ENCODE measurements at places on chromosomes 1 and 21. TPM values are rescaled to one million over a fixed set of nuclear protein-coding genes. Genes with fewer than 3 reads are reported as not detected.

TFF3 gene
- not detected for total RNA-seq

PLEKHG5 gene
- total RNA-seq = 26.4 TPM

PODN gene
- total RNA-seq = 0.65 TPM

SLAMF9 gene
- not detected for total RNA-seq

ATP1A4 gene
- total RNA-seq = not detected

TCHH gene
- total RNA-seq = not detected

XPR1 gene
- 21.9 TPM for total RNA-seq

SPATA46 gene
- not detected for total RNA-seq

RGS8 gene
- not detected for total RNA-seq

GPR37L1 gene
- total RNA-seq = not detected

CATSPER4 gene
- not detected for total RNA-seq

DNALI1 gene
- total RNA-seq = 0.65 TPM

OLFM3 gene
- under 0.01 TPM for total RNA-seq

H6PD gene
- total RNA-seq = 10.2 TPM

TFF2 gene
- not detected for total RNA-seq

AMY1B gene
- not detected for total RNA-seq

AIRE gene
- under 0.01 TPM for total RNA-seq

KRTAP19-3 gene
- not detected for total RNA-seq

DYNLT5 gene
- 4.2 TPM for total RNA-seq

ANXA9 gene
- total RNA-seq = not detected

MNDA gene
- total RNA-seq = not detected

ST6GALNAC3 gene
- total RNA-seq = 28.0 TPM

GBP7 gene
- not detected for total RNA-seq

NCF2 gene
- not detected for total RNA-seq

FLAD1 gene
- total RNA-seq = 33.9 TPM

MCL1 gene
- 333 TPM for total RNA-seq

AJAP1 gene
- not detected for total RNA-seq

OR2W3 gene
- not detected for total RNA-seq

TRIM67 gene
- not detected for total RNA-seq

RNU1-1 gene
- total RNA-seq = under 0.01 TPM

FCRL1 gene
- total RNA-seq = not detected

DMRTA2 gene
- not detected for total RNA-seq

AQP10 gene
- total RNA-seq = under 0.01 TPM

ADAM30 gene
- total RNA-seq = not detected

HHAT gene
- 0.65 TPM for total RNA-seq

S100A2 gene
- 4.0 TPM for total RNA-seq

NR5A2 gene
- total RNA-seq = 14.3 TPM

CD1E gene
- not detected for total RNA-seq

CORT gene
- total RNA-seq = not detected

RCAN3 gene
- total RNA-seq = 2.3 TPM

ZNF593OS gene
- not detected for total RNA-seq

HAPLN2 gene
- not detected for total RNA-seq

HAO2 gene
- total RNA-seq = not detected

LDLRAD1 gene
- total RNA-seq = not detected

C1orf94 gene
- total RNA-seq = not detected

OR10K2 gene
- total RNA-seq = not detected

AIM2 gene
- total RNA-seq = not detected

HMGN2 gene
- 319 TPM for total RNA-seq

TMEM82 gene
- not detected for total RNA-seq

LEPR gene
- total RNA-seq = 11.4 TPM

CCDC28B gene
- 25.3 TPM for total RNA-seq

RGS13 gene
- total RNA-seq = not detected

ZBTB8B gene
- under 0.01 TPM for total RNA-seq

ERICH3 gene
- not detected for total RNA-seq

THBS3 gene
- total RNA-seq = 12.3 TPM

SPRR2E gene
- not detected for total RNA-seq

NEXN gene
- 3.0 TPM for total RNA-seq
